Lung microvascular endothelial cell (primary cell): ENCODE measurements at places on chromosomes 4 and X.

DNA sequence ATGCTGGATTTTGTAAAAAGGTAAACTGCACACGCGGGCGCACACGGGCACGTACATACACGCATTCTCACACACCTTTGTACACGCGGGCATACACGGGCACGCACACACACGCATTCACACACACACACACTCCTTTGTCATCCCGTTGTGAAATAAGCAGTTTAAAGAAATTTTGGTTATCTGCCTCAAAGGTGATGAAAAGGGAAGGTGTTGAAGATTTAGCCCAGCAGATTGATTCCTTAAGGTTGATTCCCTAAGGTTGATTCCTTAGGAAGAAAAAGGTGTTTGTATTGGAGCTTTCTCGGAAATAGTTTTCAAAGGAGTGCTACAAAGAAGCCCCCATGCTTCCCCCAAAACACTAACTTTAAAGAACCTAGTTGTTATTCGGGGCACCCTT is 693 bp downstream of the ATP10D start:
- DNase-seq: no peak

GRCh38 chr4:150315691-150316090 is 237.4 kb downstream of the DCLK2 start:
- DNase-seq: no peak

DNA sequence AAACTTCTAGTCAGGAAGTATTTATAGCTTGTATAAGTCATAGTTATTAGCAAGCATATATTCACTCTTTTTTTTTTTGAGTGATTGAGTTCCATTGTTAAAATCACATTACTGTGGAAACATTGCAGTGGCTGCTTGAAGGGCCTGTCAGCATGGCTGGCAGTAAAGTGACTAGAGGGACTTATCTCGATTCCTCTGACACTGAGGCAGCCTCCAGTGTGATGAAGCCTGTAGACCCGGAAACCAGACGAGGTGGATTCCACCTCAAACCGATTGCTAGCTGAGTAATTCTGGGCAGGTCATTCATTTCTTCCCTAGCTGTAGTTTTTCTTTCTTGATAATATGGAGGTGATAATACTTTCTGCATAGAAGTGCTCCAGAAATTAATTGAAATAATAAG is 4.7 kb downstream of the FAM149A start:
- DNase-seq: no peak

- DNase-seq: no peak
Measured at GRCh38 chr4:54255881-54256280, 26.8 kb downstream of the PDGFRA start.

DNA sequence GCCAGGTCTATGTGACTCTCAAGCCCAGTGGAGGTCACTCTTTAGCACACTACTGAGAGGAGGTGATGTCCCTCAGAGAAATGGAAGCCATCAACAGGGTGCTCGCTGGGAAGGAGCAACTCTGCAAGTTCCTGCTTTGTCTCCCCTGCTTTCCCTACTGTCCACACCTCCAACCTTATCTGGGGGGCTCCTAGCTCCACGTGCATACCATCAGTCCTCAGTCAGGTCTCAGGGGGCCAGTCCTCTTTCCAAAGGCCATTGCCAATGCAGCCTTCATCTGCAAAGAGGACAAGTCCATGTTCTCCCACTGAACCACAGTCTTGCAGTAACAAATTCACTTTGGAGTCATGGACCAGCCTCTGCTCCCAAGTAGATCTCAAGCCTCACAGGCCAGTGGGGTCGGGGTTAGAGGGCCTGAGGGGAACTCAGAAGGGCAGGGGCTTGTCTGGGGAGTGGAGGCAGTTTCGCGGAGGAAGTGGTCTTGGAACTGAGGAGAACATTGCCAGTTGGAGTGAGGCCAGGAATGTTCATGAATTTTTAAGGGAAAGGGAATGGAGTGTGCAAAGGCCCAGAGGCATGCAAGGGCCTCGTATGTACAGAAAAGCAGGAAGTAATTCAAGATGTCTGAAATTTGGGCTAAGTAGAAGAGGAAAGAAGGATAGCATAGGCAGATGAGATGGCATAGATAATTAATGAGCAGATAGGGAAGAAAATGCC is 8.9 kb downstream of the RTL5 start:
- no peak for DNase-seq
